RPMI7951 (cell line): ENCODE measurements at places on chromosomes 5 and 9. TPM values are rescaled to one million over a fixed set of nuclear protein-coding genes. Genes with fewer than 3 reads are reported as not detected.

The GABBR2 gene
- not detected in 2 replicates for total RNA-seq

The INSL6 gene
- total RNA-seq: not detected in 2 replicates

The CENPH gene
- 56.5 and 57.9 TPM in 2 replicates for total RNA-seq

The CNTNAP3B gene
- total RNA-seq: 0.78 and 1.3 TPM in 2 replicates

The PSAT1 gene
- total RNA-seq: 46.7 and 57.4 TPM in 2 replicates

The FXN gene
- 3.0 and 3.7 TPM in 2 replicates for total RNA-seq

The SLC6A7 gene
- total RNA-seq: not detected in 2 replicates

The MUSK gene
- 5.5 and 8.2 TPM in 2 replicates for total RNA-seq

The OXCT1 gene
- 28.8 and 31.8 TPM in 2 replicates for total RNA-seq

The LCN1 gene
- not detected in 2 replicates for total RNA-seq

The CAMK4 gene
- total RNA-seq: 10.5 and 14.4 TPM in 2 replicates

DNA sequence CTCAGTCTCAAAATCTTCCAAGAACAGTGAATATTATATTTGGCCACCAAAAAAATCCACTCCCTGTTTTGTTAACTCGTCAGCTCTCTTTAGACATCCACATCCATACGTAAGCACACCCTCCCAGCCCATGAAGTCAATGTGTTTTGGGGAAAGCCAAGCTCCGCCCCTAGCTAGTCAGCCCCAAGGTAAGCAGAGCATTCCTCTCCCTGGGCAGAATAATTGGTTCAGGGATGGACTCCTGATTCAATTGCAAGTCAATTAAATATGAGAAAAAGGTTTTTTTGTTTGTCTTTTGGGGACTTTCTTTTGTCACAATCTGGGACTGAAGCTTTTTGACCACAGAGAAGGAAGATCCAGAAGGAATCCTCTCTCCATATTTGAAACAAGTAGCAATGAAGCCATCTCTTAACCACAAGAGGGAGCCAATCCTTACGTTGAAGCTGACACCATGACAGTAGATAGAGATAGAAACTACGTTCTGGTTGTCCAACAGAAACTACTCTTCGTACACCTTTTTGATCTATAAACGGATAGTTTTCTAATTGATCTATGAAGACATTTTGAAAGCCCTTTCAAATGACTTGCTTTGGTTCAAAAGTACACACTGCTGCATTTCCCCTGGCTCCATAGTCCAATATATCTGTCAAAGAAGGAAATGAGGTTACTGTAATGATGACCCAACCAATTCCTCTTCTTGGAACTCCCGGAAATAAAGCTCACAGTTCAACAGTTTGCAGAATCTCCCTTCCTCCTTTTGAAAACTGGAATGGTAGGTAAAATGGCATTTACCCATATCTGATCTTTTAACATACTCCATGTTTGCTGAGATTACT is 166.4 kb downstream of the TLE1 start:
- DNase-seq: peak; percentile 74

DNA sequence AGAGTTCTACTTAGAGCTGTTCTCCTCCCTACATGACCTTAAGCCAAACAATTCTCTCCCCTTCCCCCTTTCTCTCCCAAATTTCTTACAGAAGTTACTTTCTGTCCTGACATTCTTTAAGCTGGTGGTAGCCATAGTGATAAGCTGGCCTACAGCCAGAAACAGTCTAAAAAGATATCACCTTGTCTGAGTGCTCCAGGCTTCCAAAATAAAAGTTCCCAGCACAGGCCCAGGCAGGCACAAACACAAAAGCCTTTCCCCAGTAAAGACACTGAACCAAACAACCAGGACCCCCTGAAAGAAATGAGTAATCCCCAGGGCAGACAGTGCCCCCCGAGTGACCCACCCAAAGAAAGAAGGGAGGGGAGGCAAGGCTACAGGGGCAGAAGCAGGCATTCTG is 19.2 kb downstream of the SIL1 start:
- peak; percentile 17 for DNase-seq

DNA sequence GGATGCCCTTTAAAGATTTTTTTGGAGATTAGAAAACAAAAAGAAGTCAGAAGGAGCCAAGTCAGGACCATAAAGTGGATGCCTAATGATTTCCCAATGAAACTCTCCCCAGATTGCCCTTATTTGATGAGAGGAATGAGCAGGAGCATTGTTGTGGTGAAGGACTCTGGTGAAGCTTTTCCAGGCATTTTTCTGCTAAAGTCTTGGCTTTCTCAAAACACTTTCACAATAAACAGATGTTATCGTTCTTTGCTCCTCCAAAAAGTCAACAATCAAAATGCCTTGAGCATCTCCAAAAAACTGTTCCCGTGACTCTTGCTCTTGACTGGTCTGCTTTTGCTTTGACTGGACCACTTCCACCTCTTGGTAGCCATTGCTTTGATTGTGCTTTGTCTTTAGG is 121.8 kb downstream of the CAAP1 start:
- no peak for DNase-seq

- DNase-seq: peak; percentile 51
Measured at GRCh38 chr5:66454186-66455078, 141.8 kb upstream of the MAST4 start.

DNA sequence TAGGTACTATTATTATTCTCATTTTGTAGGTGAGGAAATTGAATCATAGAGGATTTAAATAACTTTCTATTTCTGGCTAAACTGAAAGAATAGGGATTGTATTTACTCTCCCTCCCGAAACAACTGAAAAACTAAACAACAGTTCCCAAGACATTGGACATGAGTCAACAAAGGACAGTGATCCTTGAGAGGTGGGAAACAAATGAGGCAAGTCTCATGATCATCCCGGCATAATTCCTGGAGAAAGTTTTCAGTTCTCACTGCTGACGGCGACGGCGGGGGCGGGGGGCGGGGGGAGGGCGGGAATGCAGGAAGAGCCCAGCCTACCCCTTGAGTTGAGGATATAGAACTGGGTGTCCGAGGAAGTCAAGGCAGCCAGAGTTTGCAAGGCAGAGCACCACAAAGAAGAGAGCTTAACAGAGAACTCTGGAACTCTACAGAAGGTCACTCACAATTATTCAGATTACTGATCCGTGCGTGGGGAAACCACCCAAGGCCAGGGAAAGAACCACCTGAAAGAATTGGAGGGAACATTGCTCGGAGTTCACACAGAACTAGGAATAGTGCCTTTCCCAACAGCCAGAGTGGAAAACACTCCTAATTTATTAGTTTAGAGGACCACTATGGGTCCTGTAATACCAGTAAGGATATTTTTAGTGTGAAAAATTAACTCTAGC is 27.4 kb upstream of the WHRN start:
- no peak for DNase-seq

GRCh38 chr5:148474025-148474511 is 90.3 kb downstream of the FBXO38 start:
- DNase-seq: peak; percentile 66

DNA sequence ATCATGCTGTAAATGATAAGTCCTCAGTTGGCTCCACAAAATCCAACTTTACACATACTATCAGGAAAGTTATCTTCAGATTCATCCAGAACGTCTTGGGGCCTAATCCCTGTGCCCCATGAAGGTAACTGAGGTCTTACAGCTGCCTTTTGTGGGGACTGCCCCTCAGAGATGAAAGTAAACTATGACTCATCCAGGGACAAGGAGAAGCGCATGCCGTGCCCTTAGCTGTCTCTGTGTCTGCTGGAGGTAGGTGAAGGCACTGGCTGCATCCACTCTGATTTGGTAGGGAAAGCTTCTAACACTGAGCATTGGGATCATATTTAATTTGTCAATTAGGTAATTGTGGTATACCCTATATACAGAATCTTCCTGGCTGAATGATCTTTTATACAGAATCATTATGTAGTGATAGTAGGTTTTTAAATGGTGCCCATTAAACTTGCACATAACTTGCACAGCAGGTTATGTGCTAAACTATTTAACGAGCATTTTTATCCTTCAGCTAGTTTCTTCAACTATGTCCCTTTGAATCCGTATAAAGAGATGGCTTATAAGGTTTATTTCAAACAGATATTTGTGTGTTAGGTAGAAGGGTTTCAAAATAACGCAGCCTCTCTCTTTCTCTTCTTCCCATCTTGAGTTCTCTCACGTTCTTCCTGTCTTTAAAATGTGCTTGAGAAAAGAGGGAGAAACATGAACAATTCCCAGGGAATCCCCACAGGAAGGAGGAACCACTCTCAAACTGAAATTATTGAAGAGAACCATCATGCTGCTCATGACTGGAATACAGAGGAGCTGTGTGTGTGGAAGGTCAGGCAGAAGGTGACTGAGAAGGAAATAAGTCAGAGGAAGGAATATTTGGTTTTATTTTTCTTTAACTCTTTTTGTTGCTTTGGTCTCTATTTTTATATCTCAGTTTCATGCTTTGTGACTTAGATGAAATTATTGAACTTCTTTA is 250.9 kb downstream of the CD180 start:
- peak; percentile 10 for DNase-seq

GRCh38 chr5:93017849-93018248 is 563.2 kb downstream of the NR2F1-AS1 start:
- peak; percentile 64 for DNase-seq

DNA sequence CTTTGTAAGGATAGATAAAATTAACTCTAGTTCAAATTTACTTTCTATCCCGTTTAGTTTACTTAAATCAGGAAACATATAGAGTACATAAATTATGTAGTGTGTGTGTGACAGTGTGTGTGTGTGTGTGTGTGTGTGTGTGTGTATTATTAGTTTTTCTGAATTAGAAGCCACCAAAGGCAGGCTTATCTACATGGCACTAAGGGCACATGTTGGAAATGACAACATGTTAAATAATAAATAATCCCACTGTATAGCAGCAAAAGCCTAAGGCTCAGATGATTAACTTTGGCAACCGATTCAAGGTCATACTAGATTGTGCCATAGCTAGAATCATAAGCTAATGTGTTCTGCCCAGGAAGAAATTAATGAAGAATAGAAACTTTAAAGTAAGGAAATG is 54.6 kb downstream of the MEGF9 start:
- DNase-seq: no peak

DNA sequence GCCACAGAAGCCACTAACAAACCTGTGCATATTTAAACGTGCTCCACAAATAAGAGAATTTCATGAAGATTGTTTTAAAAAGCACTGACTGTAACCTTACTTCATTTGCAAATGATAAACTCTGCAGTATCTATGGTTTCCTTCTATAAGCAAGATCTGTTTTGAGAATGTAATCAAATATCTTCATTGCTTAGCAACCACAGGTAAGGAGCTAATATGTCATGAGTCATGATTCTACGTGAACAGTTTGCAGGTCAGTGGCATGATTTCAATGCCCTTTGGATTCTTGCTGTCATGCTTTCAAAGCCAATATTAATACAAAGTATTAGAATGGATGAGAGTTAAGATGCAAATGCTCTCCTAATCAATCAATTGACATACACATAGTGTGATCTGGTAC is 325.0 kb downstream of the EDIL3 start:
- DNase-seq: no peak

DNA sequence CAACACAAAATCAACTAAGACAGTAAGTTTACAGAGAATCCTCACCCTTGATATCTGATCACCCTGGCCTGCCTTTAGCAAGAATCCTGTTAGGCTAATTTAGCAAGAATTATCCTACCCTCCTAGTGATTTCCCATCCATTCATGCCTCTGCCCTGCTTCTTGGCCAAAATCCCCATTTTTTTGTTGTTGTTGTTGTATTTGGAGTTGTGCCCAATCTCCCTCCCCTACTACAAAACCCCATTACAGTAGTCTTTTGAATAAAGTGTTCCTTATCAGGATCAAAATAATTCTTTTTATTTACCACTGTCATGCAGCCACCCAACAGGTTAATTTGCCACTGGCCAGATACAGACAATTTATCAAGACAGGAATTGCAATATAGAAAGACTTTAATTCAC is 58.5 kb upstream of the CLINT1 start:
- no peak for DNase-seq

- DNase-seq: peak; percentile 51
Measured at GRCh38 chr9:1005043-1005667, 28.7 kb downstream of the DMRT3 start.

DNA sequence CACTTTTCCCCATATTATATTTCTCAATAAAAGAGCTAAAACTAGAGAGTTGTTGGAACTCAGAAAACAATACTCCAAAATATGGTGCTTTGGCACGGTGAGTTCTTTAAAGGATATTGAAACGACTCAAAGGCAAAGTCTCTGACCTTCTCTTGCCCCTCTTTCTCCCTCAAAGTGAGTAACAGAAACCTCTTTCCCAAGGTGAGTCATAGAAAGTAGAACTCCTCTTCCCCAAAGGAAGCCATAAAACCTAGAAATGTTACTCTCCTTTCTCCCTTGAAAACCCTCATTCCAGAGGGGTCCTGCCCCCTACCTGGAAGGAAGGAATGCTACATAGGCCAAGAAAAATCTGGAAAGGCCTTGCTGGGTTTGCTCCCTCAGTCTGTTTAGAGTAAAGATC is 47.5 kb downstream of the RAPGEF6 start:
- DNase-seq: peak; percentile 35

DNA sequence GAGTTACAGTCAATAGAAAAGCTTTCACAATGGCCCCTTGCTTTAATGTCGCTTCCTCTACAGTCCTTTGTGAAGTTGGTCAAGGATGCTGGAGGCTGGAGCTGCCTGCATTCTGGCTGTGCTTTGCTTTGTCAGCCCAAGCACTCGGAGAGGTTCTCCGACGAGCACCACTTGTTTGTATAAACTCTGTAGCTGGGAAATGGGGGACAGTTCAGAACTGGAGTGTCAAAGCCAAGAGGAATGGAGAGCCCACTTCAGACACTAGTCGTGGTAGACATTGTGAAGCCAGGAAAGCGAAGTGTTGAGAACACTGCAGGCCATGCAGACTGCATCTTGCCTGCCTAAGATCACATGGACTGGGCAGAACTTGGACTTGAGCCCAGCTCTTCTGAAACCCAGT is 330.3 kb downstream of the GADD45G start:
- no peak for DNase-seq

DNA sequence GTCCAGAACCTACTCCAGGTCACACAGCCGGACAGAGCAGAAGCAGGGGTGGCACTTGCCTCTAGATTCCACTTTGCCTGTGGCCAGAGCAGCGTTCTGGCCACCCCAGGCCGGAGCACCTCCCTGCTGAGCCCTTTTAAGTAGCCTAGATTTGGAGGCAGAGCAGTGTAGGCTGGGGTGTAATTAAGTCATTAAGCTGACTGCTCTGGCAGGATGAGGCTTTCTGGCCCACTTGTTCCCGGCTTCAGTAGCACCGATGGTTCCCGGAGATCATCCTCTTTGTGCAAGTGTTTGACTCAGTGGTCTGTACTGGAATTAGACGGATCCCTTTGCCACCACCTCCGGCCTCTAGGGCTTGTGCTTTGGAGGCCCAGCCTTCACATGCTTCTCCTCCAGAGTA is 281.9 kb upstream of the ANKRD55 start:
- DNase-seq: no peak

GRCh38 chr5:172969921-172970320 is 10.7 kb downstream of the RPL26L1 start:
- no peak for DNase-seq

- no peak for DNase-seq
Measured at GRCh38 chr5:52255308-52255707, 532.4 kb upstream of the ITGA1 start.

DNA sequence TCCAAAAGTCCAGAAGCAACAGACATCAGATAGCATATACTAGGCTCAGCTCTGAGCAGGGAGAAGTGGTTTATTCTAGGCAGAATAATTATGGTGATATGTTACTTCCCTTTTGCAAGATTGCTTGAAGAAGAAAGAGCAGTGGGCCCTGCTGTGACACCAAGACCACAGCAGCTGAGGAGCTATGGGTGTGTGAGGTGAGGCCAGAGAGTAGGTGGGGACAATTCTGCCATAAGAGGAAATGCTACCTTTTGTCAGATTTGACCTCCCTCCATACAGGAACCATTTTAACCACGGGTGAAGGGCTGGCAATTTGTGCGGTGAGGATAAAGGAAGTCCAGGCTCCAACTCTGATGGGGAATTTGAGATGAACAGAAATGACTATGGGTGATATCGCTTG is 51.3 kb downstream of the TNFSF15 start:
- DNase-seq: no peak
